Hematopoietic multipotent progenitor cell treated with erythropoietin and hydrocortisone succinate and interleukin-3 and kit ligand, for 4 days (in vitro differentiated cells): ENCODE measurements at places on chromosomes 16 and 17.

- peak; percentile 42 for DNase-seq
Measured at GRCh38 chr17:28597606-28598383, 1.0 kb downstream of the SPAG5 start.

DNA sequence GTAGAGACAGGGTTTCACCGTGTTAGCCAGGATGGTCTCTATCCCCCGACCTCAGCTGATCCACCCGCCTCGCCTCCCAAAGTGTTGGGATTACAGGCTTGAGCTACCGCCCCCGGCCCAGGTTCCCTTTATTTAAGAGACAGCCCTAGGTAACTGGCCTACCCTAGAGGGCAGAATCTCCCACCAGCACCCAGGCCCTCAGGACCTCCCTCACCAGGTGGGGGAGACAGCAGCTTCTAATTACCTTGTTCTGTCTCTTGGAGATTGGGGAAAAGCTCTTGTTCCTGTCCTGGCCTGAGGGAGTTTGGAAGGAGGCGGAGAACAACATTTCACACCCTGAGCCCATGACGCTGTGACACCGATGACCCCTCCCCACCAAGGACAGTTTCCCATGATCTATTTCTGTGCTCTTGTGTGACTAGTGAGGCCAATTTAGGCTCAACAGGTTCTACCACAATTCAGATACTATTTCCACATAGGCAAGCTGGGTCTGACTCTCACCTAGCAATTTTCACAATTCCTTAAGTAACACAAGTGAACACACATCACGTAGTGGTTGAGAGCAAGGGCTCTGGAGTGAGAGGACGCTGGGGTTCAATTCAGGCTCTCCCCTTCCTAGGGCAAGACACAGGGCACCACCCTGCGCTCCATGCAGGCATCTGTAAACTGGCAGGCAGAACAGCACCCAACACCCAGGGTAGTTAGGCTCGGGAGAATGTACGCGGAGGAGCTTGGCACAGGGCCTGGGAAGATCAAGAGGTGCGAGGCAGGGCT, 20.4 kb downstream of the HDAC5 start:
- no peak for DNase-seq

GRCh38 chr16:24820522-24820921, 25.2 kb upstream of the SLC5A11 start:
- DNase-seq, result peak; percentile 10

DNA sequence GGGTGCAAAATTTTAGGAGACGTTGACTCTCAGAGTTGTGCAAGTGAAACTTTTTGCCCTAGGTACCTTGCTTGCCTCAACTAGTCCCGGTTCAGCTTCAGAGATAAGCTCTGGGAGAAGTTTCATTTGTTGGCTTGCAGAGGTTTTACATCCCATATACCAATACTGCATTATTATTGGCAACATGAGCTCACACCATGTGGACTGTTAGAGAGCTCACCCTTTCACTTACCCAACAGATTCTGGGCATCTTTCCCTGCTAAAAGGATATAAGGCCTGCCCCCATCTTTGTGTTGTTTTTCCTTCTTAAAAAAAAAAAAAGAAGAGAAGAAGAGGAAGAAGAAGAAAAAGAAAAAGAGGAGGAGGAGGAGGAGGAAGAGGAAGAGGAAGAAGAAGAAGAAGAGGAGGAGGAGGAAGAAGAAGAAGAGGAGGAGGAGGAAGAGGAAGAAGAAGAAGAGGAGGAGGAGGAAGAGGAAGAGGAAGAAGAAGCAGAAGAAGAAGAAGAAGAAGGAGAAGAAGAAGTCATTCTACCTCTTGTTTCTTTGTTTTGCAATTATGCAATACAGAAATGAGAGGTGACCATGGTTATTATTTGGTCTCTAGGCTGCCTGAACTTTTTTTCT, 292.6 kb upstream of the IRX3 start:
- no peak for DNase-seq

- DNase-seq, result no peak
Measured at GRCh38 chr17:66831383-66832210, 3.3 kb upstream of the CACNG5 start.

GRCh38 chr16:87619360-87620200, 17.3 kb downstream of the JPH3 start:
- DNase-seq, result no peak

DNA sequence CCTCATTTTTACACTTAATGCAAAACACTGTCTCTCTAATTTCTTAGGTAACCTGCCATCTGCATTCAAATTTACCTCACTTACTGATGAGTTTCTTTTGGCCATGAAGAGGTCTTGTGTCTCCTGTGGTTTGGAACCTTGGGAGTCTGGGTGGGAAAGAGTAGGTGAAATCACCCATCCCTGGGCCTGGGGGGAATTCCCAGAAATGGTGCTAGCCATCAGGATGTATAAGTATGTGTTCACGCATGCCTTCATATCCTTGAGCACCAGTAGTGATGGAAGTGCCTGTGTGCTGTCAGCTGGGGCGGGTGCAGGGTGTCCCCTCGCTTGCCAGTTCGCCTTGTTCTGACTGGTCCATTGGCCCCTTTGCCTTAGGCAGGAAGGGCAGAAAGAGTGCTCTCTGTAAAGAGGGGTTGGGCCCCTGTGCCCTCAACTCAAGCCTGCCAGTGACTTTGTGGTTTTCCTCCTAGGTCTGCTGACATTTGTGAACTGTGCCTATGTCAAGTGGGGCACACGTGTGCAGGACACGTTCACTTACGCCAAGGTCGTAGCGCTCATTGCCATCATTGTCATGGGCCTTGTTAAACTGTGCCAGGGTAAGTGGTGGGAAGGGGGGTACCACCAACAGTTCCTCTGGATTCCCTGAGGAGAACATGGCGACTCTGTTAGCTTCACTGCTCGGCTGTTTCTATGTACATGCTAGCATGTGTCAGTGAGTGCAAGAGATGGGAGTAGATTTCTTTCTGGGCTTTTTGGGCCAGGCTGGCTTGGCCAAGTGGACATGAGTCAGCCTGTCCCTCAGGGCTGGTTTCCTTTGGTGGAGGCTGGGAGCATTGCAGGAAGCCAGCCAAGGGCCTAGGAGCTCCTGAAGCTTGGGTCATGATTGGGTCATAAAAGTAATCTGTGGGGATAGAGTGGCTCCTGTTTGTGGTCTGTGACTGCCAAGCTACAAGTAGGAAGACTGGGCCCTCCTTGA, 23.2 kb downstream of the SLC7A6OS start:
- DNase-seq, result peak; percentile 65

GRCh38 chr17:3955673-3955988, 8.6 kb downstream of the ATP2A3 start:
- no peak for DNase-seq

DNA sequence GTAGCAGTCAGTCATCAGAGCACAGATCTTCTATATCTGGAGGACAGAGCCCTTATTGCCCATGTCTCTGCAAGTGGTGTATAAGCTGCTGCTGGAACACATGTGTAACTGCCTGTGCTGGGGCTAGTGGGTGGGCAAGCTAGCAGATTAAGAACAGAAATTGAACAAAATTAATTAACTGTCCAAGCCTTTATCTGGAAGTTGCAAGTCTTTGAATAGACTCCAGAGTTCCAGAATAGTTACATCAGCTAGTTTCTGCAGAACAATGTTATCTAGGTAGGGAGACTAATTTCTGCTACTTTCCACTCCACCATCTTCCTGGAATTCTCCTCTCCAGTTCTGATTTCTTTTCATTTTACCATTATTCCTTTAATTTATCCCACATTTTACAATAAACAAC, 287.3 kb downstream of the ZFHX3 start:
- no peak for DNase-seq

GRCh38 chr17:3796110-3796821, 4.7 kb downstream of the ITGAE start:
- peak; percentile 75 for DNase-seq

- no peak for DNase-seq
Measured at GRCh38 chr17:76912421-76913164, 44.4 kb downstream of the MGAT5B start.

DNA sequence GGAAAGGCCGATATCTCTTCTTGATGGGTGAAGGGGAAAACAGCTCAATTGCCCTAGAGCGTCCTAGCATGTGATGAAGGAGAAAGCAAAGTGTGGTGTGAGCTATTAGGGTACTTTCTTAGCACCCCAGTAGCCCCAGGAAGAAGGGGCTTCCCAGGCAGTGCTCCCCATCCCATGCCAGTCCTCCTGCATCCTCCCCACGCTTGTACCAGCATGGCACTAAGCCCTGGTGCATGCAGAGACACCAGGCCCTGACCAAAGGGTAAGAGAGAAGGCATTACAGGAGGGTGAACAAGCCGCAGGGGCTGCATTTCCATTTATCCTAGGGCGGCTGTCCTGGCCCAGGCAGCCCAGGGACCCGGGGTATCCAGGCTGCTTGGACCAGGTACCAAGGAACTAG, 3.1 kb downstream of the CYB561 start:
- no peak for DNase-seq

GRCh38 chr16:17258848-17259713, 211.7 kb downstream of the XYLT1 start:
- no peak for DNase-seq

GRCh38 chr17:37527249-37527851, 37.7 kb downstream of the DUSP14 start:
- peak; percentile 80 for DNase-seq

DNA sequence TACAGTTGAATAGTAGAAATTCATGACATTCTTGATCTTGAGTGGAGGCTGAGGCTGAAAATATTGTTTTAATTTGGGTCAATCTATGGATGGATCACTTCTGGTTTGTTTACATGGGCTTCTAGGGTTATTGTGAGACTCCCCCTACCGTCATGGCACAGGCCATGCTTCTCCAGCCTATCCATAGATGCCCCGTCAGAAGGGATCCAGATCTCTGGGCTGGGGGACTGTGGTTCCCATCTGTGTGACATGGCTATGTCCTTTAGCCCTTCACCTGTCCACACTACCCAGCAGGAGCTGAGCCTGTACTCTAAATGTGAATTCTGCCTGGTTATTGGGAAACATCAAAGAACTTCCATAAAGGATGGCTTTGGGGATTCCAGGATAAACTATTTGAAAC, 160.4 kb downstream of the ABCC12 start:
- DNase-seq, result no peak

- DNase-seq, result no peak
Measured at GRCh38 chr16:4859900-4860255, 12.6 kb downstream of the UBN1 start.
